ENCODE measurements at places on chromosomes 1 and 21.

DNA sequence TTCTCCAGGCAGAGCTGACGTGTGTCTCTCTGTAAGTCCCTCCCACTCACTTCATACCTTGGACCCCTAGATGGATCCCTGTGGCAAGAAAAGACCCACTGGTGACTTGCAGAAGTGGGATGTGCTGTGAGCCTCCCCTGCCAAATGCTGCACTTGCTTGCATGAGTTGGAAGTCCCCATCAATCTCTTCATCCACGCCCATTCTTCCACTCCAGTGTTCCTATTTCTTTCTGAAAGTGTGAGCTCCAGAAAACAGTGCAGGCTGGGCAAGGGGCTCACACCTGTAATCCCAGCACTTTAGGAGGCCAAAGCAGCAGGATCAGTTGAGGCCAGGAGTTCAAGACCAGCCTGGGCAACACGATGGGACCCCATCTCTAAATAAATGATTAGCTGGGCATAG is 254.1 kb upstream of the IRF2BP2 start:
- DNase-seq, result no peak

- DNase-seq, result no peak
These were observed 14.0 kb downstream of the RAB4A start for GRCh38 chr1:229284887-229285286.

DNA sequence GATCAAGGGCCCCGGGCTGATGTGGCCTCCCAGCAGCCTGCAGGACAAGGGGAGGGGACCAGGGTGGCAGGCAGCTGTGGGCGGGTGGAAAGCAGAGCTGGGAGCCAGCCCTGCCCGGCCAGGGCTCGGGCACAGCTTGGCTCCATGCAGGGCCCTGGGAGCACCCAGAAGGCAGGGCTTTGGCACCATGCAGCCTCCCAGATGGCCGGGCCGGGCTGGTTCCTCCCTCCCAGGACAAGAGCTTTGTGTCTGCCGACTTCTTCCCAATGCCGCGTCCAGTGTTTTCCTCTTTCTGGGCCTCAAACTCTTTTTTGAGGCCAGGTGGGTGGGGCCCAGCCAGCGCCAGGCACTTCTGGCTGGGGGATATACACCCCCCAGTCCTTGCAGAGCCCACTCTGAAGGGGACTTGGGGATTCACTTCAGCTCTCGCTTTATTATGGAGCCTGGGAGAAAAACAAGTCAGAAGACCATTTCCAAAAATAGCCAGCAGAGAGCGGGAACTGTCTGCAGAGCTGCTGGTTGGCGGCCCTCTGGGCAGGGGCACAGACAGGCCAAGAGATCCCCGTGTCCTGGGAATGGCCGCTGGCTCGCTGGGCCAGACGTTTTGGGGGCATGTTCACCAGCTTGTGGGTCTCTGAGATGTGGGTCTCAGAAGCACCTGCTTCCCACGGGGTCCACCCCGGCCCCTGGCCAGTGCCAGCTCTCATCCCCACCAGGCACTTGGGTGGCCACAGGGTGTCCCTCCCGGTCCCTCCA is 103.8 kb upstream of the ARHGEF16 start:
- peak; percentile 74 for DNase-seq

DNA sequence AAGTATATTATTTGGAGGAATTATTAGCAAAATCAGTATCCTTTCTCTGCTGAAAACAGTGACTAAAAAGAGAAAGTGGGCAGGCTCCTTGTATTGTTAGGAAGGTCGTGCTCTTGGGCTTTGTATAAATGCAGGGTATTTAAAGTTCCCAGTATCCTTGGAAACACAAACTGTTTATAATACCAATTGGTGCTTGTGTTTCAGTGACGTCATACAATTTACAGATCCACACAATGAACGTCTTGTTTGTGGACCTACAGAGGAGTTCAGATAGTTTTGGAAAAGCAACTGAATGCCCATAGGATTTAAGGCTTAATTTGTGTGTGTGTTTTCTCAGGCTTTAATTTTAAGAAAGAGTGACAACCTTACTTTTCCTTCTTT is 168.2 kb downstream of the RASAL2 start:
- DNase-seq, result no peak

DNA sequence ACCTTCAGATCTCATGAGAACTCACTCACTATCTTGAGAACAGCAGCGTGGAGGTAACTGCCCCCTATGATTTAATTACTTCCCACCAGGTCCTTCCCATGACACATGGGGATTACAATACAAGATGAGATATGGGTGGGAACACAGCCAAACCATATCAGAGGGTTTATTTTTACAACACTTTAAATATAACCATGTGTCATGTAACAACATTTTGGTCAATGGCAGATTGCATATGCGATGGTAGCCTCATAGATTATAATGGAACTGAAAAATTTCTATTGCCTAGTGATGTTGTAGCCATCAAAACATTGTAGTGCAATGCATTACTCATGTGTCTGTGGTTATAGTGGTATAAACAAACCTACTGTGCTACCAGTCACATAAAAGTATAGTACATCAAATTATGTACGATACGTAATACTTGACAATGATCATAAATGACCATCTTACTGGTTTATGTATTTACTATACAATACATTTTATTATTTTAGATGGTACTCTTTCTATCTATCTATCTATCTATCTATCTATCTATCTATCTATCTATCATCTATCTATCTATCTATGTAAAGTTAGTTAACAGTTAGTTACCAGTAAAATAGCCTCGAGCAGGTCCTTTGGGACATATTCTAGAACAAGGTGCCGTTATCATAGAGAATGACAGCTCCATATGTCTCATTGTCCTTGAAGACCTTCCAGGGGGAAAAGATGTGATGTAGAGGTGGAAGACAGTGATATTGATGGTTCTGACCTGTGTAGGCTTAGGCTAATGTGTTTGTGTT is 12.6 kb upstream of the S100B start:
- DNase-seq, result no peak

- DNase-seq, result no peak
These were observed 12.1 kb upstream of the DEGS1 start for GRCh38 chr1:224170748-224171478.

- DNase-seq, result no peak
These were observed 386.4 kb upstream of the VAMP3 start for GRCh38 chr1:7384679-7385078.

DNA sequence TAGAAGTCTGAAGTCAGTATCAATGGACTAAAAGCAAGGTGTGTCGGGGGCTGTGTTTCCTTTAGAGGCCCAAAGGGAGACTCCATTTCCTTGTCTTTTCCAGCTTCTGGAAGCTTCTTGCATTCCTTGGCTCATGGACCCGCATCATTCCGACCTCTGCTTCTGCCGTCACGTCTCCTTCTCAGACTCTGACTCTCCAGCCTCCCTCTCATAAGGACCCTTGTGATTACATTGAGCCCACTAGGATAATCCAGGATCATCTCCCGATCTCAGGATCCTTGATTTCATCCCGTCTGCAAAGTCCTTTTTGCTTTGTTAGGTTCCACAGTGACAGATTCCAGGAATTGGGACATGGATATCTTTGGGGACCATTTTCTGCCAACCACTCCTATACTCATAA is 265.8 kb upstream of the CSF3R start:
- DNase-seq, result no peak

GRCh38 chr1:158951956-158952355 is 20.6 kb downstream of the PYHIN1 start:
- no peak for DNase-seq

DNA sequence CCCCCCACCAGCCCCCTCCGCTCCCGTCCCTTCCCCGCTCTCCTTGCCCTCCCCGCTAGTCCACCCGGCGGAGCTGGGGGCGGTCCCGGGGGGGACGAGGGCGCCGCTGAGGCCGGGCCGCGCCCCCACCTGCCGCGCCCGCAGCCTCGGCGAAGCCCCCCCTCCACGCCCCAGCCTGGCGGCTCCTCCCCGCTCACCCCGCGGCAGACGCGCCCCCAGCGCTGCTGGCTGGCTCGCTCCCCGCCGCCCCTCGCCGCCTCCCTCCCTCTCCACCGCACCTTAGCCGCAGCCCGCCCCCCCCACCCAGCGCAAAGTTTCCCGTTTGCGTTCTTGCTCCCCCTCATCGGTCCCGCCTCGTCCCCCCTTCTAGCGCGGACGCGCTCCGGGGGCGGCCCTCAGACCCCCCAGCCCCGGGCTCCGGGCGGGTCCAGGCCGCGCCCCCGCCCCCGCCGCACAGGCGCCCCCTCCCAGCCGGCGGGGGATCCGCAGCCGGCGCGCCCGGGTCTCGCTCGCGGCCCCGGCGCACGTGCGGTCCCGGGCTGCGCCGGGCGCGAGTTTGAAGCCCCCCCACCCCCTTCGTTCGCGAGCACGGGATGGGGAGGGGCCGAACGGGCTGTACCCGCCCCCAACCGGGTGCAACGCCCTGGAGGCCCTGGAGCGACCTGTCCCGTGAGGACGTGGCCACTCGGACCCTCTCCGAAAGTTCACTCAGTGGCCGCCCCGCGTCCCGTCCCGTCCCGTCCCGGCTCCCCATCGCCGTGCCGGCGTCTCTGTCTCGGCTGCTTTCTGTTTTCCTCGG is 623 bp downstream of the PTPRF start:
- no peak for DNase-seq

- no peak for DNase-seq
These were observed 52.6 kb downstream of the MT1HL1 start for GRCh38 chr1:236951672-236952071.

DNA sequence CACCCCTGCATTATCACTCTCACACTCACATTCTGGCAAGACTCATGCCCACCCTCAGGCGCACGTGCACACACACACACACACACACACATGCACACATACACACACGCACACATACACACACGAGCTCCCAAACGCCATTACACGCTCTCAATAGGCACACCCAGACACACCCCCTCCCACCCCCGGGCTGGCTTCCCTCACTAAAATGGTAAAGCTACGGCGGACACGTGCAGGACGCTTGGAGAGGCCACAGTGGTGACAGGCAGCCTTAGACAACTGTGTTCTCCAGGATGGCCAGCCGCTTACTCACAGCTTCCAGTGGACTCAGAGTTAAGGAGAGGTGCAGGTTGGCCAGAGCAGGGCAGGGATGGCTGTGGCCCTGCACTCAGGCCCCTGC is 10.1 kb downstream of the MATN1 start:
- DNase-seq, result no peak

DNA sequence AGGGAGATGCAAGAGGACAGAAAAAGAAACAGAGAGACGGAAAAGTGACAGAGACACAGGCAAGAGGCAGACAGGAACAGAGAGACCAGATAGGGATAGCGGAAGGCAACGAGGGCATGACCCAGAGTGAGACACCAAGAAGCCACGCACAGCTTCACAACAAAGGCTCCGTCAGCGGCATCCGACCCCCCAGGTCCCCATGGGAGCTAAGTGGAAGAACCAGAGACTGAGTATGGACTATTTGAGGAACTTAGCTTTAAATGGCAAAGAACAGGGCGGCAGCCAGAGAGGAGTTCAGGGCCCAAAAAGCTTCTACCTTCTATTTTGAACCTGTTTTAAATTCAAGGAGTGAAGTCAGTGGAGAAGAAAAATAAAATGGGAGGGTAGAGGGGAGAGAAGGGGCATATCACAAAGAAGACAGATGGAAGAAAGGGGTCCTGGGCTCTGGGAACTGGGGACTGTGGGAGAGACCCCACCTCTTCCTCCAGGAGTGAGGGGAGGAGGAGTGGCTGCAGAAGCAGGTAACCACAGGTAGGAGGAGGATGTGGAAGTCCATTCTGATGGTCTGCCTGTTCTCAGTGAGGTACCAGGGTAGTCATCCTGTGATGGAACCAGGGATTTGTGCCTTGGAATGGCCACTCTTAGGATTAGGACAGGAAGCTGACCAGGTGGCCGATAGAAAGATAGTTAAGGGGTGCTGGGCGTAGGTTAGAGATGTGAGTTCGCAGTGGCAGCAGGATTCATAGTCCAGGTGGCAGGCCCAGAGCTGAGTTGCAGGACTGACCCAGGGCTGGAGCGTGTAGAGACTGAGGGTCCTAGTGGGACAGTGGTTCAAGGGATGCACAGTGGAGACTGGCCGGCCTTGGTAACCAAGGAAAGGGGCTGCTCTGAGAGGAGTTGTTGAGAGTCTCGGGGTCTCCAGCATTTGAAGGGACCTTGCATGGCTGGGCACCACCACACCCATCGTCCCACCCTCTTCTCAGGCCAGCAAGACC is 37.7 kb downstream of the CSMD2 start:
- DNase-seq, result no peak

DNA sequence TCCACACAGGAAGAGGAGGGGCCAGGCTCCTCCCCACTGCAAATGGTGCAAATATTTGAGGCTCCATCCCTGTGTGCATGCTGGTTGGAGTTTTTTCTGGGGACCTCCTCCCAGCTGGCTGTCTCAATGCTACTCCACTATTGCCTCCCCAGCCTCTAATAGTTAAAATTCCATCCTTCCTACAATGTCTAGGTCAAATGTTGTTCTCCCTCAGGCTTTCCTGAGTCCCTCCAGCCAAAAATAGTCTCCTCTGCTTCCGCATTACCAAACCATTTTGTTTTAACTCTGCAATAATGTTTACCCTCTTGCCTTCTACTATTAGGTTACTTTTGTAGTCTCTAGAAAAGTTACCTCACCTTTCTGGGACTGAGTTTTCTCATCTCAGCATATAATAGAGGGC is 29.6 kb upstream of the FMO1 start:
- DNase-seq, result no peak

DNA sequence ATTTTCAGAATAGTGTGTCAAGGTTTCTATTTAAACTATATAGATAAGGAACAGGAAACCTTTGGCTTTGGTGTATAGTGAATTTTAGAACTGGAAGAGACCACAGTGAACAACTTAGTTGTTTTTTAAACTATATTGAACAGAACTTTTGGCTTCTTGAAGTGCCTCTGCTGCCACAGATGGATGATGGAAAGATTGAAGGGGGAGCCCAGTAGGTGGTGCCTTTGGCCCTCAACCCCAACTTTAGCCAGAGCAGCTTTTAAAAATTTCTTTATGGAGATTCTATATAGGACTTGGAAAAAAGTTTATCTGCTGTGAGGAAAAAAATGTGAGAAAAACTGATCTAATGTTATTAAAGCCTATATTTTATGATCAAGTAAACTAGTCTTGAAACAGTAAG is 50.2 kb downstream of the SWT1 start:
- no peak for DNase-seq

DNA sequence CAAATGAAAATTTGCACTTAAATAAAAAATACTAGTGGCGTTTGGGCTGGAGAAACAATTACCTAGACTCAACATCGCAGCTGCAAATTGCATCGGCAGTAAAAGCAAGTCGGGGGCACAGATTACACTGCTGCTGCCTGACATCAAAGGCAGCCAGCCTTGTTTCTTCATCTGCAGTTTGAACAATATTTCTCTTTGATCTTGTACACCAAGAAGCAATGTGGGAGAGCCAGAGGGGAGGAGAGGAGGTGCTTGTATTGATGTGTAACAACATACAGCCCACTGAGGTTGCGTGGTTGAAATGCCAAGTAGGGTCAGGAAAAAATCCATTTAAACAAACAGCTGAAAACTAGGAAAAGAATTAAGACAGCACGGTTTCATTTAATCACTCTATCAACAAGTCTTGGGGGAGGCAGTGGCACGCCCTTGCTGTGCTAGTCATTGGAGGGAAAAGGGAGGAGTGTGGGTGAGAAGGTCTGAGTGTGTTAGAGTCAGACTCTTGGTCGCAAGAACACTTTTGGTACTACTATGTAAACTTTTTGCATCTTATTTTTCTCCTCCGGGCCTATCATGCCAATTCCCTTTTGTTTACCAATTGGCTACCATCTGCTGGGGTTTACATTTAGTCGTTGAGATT is 456.5 kb downstream of the OMA1 start:
- DNase-seq, result no peak

All from anterior cingulate cortex (tissue), 58 donors.